ENCODE measurements at places on chromosomes 13 and 19.

DNA sequence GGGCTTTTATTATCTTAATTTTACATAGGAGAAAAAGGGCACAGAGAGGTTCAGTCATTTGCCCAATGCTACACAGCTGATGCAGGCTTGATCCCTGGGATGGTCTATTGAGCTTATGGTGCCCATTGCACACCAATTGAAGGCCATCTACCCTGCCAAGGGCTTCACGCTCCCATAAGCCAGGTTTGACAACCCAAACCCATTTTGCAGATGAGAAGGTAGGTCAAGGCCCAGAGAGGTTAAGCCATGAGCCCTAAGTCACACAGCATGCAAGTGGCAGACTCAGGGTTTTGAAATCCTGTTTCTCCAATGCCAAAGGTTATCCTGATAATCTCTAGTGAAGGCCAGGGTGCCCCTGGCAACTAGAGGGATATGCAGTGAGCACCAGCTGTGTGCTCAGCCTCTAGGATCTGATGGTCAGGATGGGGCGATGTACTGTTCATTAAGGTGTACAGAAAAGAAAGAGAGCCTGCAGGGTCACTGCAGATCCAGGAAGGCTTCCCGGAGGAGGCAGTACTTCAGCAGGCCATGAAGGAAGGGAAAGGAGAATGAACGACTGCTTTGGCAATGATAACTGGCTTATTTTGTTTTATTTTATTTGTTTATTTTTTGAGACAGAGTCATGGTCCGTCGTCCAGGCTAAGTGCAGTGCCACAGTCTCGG is 8.1 kb downstream of the CREB3L3 start:
- no peak for DNase-seq

- DNase-seq, result no peak
Measured at GRCh38 chr13:54859827-54860226, 1831.2 kb downstream of the OLFM4 start.

DNA sequence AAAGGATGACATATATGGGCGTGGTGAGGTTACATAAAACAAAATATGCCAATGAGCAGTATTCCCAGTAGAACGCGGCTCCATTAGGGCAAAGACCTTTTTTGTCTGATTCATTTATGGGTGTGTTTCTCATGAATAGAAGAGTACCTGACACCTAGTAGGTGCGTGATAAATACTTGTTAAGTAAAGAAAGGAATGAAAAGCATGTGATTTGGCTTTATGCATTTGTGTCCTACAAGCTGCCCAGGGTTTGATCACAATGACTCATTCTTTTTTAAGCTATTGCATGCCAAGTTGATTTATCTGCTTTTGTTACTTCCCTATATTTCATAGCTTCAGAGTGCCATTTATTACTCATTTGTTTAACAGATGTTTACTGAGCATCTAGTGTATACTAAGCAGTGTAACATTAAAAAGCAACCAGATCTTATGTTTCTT is 19.1 kb upstream of the KCTD4 start:
- peak; percentile 79 for DNase-seq

- DNase-seq, result no peak
Measured at GRCh38 chr13:62710787-62711186, 1295.1 kb upstream of the PCDH20 start.

GRCh38 chr13:48559638-48560320 is 26.9 kb upstream of the RCBTB2 start:
- DNase-seq, result no peak

- no peak for DNase-seq
Measured at GRCh38 chr19:51257471-51257870, 6.6 kb downstream of the SIGLECL1 start.
